ENCODE measurements at places on chromosomes 4 and X.

DNA sequence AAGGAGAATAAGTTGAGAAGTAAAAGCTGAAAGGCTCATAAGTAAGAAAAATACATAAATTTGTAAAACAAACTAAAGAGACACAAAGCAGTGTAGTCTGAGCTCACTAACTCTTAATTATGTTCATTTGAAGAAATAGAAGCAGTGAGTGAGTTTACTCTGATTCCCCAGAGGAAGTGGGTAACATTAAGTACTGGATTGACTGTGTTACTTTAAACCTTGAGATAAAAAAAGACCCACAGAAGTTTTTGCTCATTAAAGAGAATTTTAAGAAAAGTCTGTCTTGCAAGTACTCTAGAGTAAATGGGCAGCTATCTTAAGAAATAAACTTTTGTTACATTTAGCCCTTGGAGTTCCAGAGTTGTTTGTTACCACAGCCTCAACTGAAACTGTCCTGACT is 2466.9 kb downstream of the PCDH7 start:
- DNase-seq: no peak

GRCh38 chr4:117515921-117516320 is 430.5 kb upstream of the TRAM1L1 start:
- no peak for DNase-seq

DNA sequence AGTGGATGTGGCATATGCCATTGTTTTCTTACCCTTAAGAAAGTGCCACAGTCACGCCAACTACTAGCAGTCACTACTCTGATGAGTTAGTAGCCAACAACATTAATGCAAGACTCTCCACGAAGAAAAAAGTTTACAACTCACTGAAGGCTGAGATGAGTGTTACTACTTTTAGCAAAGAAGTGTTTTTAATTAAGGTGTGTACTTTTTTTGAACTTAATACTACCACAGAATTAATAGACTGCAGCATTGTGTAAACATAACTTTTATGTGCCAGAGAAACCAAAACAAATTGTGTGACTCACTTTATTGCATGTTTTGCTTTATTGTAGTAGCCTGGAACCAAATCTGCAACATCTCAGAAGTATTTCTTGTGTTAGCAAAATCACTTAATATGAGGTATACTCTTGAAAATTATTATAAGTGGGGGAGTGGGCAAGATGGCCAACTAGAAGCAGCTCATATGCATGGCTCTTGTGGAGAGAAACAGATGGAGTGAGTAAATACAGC is 2.2 kb upstream of the UGT2B4 start:
- DNase-seq: no peak

GRCh38 chr4:64893205-64893604 is 484.0 kb upstream of the TECRL start:
- no peak for DNase-seq

- DNase-seq: no peak
Measured at GRCh38 chr4:146338512-146338911, 124.2 kb downstream of the REELD1 start.

GRCh38 chr4:162422312-162422711 is 258.5 kb upstream of the FSTL5 start:
- DNase-seq: no peak

DNA sequence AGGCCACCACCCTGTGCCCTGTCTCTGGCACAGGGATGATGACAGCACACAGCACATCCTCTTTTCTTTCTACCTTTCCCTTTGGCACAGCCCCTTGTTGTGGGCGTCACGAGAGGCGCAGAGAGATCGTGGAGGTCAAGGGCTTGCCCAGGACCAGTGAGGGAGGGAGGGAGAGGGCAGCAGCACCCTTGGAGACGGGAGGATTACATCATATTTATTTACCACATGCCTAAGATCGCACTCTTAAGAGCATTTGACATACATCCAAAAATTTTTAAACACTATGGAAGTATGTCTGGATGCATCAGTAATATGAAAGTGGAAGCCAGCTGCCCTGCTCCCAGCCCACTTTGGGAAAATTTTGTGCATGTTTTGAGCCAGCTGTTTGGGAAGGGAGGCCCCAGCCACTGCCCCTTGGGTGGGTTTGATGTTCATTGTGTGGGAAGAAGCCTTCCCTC is 12.7 kb downstream of the WFS1 start:
- no peak for DNase-seq

DNA sequence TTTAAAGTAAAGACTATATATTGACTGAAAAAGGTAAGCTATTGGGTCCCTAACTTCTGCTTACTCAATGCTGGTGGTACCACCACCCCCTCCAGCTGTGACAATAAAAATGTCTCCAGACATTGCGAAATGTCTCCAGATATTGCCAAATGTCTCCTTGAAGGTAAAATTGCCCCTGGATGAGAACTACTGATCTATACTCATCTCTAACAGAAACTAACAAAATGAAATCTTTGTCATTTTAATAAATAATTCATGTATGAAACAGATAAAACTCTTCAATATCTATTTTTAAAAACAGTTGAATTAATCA is 20.1 kb downstream of the CLTRN start:
- no peak for DNase-seq

GRCh38 chrX:114715096-114715495 is 131.2 kb downstream of the HTR2C start:
- DNase-seq: no peak

DNA sequence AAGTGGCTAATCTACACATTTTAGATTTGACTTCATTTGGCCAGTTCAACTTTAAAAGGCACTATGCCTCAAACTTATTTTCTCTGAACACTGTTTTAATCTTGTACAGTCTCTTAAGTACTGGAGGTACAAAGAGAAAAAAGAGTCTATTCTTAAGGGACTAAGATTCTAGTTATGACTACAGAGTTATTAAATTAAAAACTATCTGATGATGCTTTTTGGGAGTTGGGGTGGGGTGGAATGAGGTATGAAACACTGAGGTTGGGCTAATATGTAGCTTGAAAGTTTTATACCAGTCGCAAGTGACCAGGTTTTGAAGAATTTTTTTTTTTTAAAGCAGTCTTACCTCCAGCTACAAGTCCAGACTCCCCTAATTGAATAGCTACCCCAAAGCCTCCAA is 17.7 kb upstream of the GPR34 start:
- no peak for DNase-seq

GRCh38 chrX:153379508-153379907 is 21.6 kb downstream of the PNMA6E start:
- no peak for DNase-seq

DNA sequence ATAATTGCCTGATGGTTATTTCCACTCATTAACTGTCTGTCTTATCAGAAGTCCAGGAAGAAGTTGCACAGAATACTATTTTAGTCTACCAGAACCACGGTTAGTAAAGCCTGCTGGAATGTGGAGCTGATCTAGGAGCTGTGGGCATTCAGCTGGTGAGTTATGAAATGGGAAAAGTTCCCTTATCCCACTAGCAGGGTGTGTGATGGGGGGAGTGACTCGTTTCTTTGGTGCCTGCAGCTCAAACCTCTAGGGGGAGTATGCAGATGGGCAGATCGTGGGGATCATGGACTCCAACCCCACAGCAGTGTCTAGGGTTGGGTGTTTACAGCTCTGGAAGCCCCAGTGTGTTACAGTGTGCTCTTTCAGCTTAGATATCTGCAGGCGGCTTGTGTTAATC is 305.7 kb upstream of the BOD1L1 start:
- DNase-seq: no peak

GRCh38 chrX:75154871-75155270 is 1.2 kb downstream of the ABCB7 start:
- no peak for DNase-seq

DNA sequence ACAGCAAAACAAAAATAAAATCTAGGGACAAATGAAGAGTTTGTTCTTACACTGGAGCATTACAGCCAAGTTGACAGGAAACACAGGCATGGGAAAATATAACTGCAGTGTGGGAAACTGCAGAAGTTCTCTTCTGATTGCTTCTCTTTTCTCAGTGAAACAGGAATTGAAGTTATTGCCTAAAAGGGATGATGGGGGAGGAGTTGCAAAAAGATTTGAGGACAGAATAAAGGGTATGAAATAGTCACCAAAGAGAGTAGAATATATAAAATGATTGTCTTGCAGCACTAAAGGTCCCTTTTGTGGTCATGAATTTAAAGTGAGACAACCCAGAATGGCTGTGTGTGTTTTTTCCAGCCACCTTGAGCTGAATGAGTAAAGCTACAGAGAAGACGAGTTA is 103.7 kb downstream of the JADE1 start:
- DNase-seq: no peak

DNA sequence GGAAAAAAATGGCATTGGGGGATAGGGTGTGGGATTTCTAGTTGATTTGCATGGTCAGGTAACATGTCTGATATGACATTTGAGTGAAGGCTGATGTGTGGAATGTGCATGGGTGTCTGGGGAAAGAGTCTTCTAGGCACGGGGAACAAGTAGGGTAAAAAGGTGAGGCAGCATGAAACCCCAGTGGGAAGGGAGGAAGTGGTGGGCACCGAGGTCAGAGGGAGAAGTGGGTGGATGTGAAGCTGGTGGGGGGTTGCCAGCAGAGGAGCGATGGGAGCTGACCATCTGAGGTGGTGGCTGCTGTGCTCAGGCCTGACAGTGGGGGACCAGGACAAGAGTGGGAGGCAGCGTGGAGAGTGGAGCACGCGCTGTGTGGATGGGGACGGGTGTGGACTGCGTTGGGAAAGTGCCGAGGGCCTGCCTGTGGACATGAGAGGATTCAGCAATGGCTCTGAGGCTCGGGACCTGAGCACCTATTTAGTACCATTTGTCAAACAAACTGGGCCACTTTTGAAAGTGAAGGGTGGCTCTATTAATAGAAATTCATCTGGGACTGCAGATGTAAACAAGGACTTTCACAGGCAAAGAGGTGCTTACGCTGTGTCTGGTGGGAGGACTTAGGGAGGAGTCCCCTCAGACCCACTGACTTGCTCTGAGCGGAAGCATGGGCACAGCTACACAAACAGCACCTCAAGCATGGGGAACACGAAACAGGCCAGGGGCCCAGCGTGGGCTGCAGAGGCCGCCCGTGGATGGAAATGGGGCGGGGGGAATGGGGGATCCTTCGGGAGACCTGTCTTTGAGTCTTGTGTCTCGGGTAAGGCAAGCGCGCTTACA is 16.7 kb upstream of the S100P start:
- no peak for DNase-seq

- DNase-seq: no peak
Measured at GRCh38 chrX:40938423-40938822, 146.8 kb upstream of the USP9X start.

- DNase-seq: peak; percentile 92
Measured at GRCh38 chr4:140152013-140152703, 1.8 kb downstream of the MAML3 start.

DNA sequence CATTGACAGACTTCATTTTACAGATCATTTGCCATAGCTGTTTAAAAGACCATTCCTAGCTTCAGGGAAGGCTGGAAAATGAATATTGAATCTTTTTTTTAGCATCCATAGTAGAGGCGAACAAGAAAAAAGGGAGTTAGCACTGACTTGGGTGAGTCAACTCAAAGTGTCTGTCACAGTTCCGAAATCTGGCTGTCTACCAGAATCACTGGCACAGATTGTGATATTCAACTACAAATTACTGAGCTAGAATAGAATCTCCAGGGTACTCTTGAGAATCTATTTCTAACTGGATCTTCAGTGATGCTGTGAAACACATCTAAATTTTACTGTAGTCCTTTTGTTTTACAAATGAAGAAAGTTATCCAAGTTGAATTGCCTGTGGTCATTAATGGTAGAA is 31.5 kb downstream of the SEC24B start:
- no peak for DNase-seq

DNA sequence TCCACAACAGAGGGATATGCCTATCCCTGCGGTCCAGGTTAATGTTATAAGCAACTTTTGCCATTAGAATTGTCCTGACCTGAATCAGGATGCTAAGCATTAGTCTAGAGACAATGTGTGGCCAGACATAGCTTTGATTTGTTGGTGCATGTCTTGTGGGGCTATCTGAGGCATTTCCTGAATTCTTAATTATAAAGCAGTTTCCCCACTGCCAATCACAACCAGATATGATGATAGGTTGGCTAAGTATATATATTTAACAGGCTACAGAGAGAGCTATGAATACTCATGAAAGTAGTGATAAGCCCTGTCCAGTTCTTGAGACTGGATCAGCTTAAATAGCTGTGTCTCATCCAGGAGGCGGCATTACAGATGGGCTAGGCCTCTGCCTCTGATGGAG is 37.8 kb upstream of the ZNF81 start:
- no peak for DNase-seq

- no peak for DNase-seq
Measured at GRCh38 chr4:81659051-81659450, 187.3 kb upstream of the RASGEF1B start.

DNA sequence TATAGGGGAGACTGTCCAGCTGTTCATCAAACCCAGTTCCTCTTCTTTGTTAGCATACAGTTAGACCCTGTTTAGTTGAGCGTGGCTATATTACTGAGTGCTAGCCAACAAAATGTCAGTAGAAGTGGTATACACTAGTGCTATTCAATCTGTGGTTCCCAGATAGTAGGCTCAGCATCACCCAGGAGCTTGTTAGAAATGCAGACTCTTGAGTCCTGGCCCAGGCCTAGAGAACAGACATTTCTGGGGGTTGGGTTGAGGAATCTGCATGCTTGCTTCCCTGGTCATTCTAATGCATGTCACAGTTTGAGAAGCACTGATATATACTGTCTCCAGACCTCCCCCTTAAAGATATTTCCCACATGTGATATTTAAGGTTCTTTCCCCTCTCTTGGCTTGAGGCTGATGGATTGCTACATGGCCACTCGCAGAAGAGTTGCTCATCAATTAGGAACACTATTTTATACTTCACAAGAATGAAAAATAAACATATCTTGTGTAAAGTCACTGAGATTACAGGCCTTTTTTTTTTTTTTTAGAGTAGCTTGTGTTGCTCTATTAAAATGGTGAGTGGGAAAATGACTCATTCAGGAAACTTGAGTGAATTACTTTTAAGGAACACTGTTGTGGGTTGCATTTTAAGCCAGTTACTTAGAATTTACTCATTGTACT is 289.0 kb downstream of the STIM2 start:
- DNase-seq: no peak

DNA sequence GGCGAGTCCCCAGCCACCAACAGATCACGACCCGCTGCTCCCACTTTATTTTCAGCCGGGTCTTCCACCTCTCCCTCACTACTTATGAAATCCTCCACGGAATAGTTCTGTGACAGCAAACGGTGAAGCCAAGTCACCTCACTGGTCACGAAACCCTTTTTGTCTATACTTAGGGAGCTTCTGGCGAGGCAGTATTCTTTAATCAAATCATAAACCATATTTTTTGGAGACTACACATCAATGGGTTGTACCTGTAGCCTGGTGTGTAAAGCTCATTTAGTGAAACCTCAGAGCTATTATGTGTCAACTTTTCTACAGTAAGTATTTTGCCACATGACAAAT is 809 bp upstream of the H2AZ1 start:
- DNase-seq: no peak

DNA sequence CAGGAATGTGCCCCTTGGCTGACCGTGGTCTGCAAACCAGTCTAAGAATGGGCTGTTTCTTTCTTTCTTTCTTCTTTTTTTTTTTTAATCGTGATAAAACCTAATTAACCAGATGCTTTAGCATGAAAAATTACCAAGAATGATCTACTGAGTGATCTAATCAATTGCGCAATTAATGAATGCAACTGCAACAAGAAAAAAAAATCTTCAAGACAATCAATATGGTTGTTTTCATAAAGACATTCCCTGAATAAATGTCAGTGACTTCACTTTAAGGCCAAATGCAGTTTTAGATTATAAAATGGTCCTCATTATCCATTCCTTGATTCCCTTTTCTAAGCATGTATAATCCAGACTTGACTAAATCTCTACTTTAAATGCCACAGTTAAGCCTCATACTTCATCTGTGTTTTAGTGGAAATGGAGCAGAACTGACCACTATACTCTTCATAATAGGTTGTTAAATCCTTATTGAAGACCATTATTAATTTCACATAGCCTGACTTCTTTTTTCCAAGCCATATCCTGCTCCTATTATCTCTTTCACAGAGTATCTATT is 51.6 kb upstream of the SETD7 start:
- no peak for DNase-seq
